ENCODE measurements at places on chromosomes 5 and 9. TPM values are rescaled to one million over a fixed set of nuclear protein-coding genes. Genes with fewer than 3 reads are reported as not detected.

DNA sequence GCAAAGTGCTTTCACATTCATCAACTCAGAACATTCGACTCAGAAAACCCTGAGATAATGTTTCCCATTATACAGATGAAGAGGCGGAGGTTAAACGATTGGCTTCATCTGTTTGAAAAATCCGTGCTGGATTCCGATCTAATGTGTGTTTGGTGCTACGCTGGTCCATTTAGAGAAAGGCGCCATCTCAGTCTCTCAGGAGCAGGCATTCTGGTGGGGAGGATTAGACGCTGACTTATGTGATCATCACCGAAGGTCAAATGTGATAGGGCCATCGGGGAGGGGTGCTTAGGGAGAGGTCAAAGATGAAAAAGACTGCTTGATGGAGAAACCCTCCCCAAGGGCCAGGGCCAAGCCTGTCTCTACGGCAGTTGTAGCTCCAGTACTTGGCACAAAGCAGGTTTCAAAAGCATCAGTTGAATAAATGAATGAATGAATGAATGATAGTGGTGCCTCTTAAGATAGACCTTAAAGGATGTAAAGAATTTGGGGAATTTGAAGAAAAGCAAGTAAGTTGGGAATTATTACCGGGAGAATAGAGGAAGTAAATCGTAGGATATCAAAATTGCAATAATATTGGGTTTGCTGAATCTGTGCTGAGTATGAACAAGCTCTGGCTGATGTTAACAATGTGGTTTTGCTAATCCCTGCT, 160.6 kb upstream of the SHB start:
- DNase-seq = no peak

GRCh38 chr5:68093455-68094159, 121.9 kb upstream of the PIK3R1 start:
- DNase-seq = no peak

GRCh38 chr5:76789991-76790581, 28.7 kb upstream of the F2RL1 start:
- peak; percentile 90 for DNase-seq

GRCh38 chr9:133759146-133759900, 21.2 kb upstream of the SARDH start:
- DNase-seq = peak; percentile 42

GRCh38 chr5:167716126-167716775, 575.2 kb upstream of the WWC1 start:
- DNase-seq = peak; percentile 60

DNA sequence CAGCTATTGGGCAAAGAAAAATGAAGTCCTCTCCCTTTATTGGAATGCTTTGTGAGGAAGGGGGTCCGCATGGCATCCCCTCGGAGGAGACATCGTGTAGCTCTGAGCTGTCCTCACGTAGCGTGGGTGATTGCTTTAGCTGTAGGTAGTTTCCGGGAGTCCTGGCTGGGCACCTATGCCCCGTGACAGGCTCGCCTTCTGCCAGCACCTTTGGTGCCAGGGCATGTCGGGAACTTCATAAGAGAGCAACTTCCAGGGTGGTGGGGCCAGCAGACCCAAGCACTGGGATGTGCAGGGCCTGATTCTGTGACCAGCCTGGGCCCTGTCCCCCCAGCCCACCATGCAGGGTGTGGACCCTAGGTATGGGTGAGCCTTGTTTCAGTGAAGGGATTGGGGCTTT, 64.0 kb downstream of the WNK2 start:
- no peak for DNase-seq

- DNase-seq = no peak
Measured at GRCh38 chr5:44294516-44294915, 94.7 kb downstream of the FGF10 start.

DNA sequence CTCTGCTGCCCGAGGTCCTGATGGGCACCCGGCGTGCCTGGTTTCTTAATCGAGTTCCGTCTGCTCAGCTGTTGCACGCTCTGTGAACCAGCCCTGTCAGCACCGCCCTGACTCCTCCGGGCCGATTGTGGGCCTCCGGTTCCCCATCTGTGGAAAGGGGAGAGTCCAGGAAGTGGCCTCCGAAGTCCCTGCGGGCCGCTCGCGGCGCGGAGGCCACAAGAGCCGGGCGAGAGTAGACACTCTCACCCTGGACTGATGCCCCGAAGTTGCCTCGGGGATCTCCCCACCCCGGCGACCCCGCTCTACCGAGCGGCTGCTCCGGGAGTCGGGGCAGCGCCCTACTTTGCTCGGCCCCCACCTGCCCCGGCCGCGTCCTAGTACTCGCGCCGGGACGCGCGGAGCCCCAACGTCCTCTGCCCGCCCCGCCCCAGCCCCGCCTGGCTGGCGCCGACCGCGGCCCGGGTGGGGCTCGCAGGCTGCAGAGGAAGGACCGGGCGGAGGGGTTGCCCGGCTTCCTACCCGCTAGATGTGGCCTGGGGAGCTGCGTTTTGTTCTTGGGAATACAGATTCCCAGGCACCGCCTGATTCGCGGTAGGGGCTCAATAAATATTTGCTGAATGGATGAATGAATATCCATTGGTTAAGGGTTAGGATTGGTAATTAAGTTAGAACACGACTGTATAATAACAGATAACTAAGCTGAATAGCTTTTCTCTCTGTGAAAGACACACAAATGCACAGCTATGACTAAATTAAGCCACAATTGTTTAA, 935 bp upstream of the ZNF367 start:
- DNase-seq = peak; percentile 42

RASGEF1C gene
- total RNA-seq = not detected

JAKMIP2 gene
- total RNA-seq = 3.2 TPM

FOXI1 gene
- total RNA-seq = not detected

- DNase-seq = no peak
Measured at GRCh38 chr5:89712134-89712700, 697.3 kb downstream of the CETN3 start.

CSF1R gene
- total RNA-seq = under 0.01 TPM

TXNDC8 gene
- total RNA-seq = not detected

C5orf34 gene
- 3.9 TPM for total RNA-seq

DNA sequence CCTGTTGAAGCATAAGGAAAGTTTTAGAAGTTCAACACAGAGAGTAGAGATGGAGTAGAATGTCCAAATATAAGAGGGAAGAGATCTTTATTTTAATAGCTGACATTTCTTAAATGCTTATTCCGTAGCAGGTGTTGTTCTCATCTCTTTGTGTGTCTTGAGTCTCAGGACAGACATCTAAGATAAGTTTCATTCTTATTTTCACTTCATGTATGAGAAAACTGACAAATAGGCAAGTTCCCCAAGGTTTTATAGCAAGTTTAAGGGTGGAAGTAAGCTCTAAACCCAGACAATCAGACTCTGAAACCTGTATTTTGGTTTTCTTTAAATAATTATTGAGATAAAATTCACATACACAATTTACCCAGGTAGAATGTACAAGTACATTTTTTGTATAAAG, 228.4 kb upstream of the PPP1R2B start:
- no peak for DNase-seq

NR6A1 gene
- under 0.01 TPM for total RNA-seq

GRCh38 chr9:77679088-77679487, 31.0 kb upstream of the GNA14 start:
- DNase-seq = no peak

DNA sequence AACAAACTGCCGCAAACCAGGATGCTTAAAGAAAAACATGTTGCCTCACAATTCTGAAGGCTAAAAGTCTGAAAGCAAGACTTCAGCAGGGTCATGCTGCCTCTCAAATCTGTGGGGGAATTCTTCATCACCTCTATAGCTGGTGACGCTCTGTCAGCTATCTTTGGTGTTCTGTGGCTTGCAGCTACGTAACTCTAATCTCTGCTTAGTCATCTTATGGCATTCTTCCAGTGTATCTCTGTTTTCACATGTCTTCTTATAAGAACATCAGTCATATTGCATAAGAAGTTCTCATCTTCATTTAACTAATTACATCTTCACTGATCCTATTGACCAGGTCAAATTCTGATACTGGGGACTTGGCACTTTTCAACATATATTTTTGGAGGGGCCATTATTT, 243.0 kb downstream of the CDH10 start:
- no peak for DNase-seq

- peak; percentile 67 for DNase-seq
Measured at GRCh38 chr9:122350577-122351355, 20.1 kb upstream of the PTGS1 start.

PPWD1 gene
- total RNA-seq = 42.7 TPM

GLRA1 gene
- total RNA-seq = not detected

DNA sequence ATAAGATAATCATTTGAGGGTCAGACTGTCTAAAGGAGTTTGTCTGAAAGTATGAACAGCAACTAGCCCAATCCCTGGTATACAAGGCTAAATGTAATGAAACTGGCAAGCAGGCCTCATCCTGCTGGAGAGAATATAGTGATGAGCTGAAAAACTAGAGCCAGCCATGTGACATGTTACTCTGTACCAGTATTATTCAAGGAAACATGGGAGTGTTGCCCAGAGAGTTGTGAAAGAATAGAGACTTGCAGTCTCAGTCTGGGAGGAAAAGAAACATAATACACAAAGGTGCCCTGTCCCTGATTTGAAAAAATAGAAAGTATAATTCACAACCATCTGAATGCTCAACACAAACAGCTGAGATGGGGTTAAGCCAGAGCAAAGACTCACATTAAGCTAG, 37.9 kb upstream of the HTR1A start:
- no peak for DNase-seq

NAIF1 gene
- 10.8 TPM for total RNA-seq

- DNase-seq = no peak
Measured at GRCh38 chr5:156552855-156553358, 225.9 kb downstream of the SGCD start.

GRCh38 chr9:14752271-14752670, 29.7 kb upstream of the CER1 start:
- no peak for DNase-seq

IL6ST gene
- total RNA-seq = 281 TPM

SLC22A4 gene
- 6.8 TPM for total RNA-seq

Data from fibroblast of villous mesenchyme (primary cell).